ENCODE measurements at places on chromosomes 3 and 15. TPM values are rescaled to one million over a fixed set of nuclear protein-coding genes. Genes with fewer than 3 reads are reported as not detected.

DNA sequence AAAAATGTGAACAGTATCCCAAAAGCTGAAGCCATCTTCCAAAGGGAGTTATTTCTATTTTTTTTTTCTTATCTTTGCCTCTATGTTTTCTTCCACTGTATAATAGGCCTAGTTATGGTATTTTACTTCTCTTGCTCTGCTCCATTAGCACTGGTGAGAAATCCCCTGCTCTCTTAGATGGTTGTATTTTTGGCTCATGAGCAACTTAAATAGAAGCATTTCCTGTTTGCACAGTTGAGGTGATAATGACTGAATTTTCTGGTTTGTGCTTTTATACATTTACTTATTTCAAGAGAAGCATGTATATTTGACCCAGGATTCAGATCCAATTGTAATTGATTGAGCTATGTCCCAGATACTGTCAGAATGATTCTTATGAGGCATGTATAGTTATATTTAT lies 61.6 kb upstream of the CD200R1L start:
- no peak for DNase-seq

DNA sequence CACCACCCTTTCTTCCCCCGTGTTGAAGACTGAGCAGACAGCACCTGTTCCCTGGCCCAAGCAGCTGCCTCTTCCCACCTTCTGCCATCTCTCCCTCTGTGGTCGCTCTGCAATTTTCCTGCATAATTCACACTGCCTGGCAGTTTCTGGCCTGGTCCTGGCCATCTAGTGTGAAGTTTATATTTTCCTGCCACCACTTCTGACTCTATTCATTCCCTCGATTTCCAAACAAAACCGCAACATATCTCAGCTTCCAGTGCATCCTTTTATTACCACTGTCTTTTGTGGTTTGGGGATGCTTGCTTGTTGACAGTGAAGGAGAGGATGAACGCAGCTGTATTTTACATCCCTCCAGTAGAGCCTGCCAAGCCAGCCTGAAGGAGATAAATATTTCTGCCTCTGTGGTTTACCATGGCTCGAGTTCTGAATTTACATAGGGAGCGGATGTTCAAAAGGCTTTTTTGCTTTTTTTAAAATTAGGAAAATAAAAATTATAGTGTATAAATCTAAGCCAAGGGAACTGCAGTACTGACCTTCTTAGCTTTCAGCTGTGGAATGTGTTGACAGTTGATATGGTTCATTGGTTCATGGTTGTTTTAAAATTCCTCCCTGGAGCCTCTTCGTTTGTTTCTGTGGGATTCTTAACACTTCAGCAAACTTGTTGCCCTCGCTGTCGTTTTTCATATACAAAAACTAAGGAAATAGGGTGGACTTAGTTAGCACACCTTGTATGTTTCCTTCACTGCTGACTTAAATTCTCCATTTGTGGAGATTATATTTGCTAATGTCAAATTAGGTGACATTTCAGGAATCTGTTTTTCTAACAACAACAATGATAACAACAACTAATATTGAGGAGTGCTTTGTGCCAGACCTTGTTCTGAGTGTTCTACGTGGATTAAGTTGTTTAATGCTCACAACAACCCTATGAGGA lies 250.5 kb downstream of the ADAMTSL3 start:
- DNase-seq = no peak

- DNase-seq = peak; percentile 19
Observed at GRCh38 chr3:160757233-160758106, 1.4 kb downstream of the PPM1L start.

TMEM40 gene
- total RNA-seq = 4.5 TPM

GRCh38 chr3:29971895-29972294 lies 634.5 kb upstream of the TGFBR2 start:
- DNase-seq = no peak

DNA sequence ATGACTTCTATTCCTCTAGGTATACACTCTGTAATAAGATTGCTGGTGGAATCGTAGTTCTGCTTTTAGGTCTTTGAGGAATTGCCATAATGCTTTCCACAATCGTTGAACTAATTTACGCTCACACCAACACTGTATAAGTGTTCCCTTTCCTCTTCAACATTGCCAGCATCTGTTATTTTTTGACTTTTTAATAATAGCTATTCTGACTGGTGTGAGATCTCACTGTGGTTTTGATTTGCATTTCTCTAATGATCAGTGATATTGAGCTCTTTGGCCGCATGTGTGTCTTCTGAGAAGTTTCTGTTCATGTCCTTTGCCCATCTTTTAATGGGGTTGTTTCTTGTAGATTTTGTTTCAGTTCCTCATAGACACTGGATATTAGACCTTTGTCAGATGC lies 12.8 kb downstream of the NXPE3 start:
- DNase-seq = no peak

- no peak for DNase-seq
Observed at GRCh38 chr3:144502402-144502801, 530.8 kb downstream of the DIPK2A start.

DNA sequence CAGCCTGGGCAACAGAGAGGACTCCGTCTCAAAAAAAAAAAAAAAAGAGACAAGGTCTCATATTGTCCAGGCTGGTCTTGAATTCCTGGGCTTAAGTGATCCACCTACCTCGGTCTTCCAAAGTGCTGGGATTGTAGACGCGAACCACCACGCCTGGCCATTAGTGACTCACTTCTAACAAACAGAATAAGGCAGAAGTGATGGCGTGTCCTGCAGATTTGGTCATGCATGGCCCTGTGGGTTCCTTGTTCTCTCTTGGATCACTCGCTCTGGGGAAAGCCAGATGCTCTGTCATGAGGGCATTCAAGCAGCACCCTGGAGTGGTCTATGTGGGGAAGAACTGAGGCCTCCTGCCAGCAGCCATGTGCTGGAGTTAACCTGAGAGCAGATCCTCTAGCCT lies 27.4 kb upstream of the TJP1 start:
- no peak for DNase-seq

GRCh38 chr3:70882104-70882503 lies 569.7 kb upstream of the MDFIC2 start:
- DNase-seq = no peak

- DNase-seq = no peak
Observed at GRCh38 chr3:130093741-130094391, 12.2 kb downstream of the ALG1L2 start.

GRCh38 chr15:41437448-41437847 lies 20.6 kb downstream of the RTF1 start:
- DNase-seq = no peak

- DNase-seq = no peak
Observed at GRCh38 chr3:153600896-153601295, 438.9 kb downstream of the RAP2B start.

GRCh38 chr3:132595014-132595413 lies 2.1 kb upstream of the ACKR4 start:
- no peak for DNase-seq

- no peak for DNase-seq
Observed at GRCh38 chr15:80105193-80105592, 45.7 kb downstream of the ZFAND6 start.

- DNase-seq = peak; percentile 83
Observed at GRCh38 chr15:71237456-71238188, 122.4 kb downstream of the THSD4 start.

LMCD1 gene
- total RNA-seq = 72.9 TPM

DNA sequence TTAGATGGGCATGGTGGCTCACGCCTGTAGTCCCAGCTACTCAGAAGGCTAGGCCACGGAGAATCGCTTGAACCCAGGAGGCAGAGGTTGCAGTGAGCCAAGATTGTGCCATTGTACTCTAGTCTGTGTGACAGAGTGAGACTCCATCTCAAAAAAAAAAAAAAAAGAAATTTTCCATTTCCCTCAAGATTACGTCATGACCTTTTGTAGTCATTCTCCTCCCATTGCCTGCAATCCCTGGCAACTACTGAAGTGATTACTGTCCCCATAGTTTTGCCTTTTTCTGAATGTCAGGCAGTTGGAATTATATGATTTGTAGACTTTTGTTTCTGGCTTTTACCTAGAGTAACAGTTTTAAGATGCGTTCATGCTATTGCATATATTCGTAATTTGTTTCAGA lies 28.0 kb downstream of the WDR76 start:
- DNase-seq = no peak

- DNase-seq = no peak
Observed at GRCh38 chr15:97654481-97655076, 305.9 kb upstream of the ARRDC4 start.

DNA sequence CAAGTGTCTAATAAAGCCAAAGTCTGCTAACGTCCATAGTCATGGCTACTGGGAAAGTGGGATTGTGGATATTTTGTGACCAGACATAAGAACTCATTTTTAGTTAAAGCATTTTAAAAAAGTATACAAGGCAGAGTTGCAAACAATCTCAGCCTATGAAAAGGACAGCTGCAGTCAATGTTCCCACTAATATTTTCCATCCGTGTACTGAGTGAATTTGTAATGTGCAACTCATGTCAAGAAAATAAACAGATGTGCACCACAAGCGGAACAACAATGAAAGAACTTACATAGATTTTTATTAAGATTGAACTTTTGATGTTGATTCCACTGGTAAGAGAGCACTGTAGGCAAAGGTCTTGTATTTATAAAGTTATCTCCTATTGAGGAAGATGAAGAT lies 231.3 kb upstream of the SEMA6D start:
- no peak for DNase-seq

DNA sequence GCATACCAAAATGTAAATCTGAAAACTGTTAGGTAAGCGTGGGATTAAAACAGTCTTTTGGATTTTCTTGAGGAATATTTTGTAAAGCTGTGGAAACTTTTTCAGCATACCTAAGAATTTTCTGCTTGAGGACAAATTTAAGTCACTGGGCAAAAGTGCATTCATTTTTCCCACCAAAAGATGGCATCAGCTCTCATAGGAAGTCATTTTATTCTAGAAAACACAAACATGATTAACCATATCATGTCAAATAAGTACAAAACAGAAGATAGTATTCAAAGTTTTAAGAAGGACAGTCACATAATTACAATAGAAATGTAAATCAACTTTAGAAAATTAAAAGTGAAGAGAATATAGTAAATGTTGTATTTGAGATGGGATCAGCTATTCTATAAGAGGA lies 63.5 kb downstream of the SLC49A4 start:
- DNase-seq = no peak

DNA sequence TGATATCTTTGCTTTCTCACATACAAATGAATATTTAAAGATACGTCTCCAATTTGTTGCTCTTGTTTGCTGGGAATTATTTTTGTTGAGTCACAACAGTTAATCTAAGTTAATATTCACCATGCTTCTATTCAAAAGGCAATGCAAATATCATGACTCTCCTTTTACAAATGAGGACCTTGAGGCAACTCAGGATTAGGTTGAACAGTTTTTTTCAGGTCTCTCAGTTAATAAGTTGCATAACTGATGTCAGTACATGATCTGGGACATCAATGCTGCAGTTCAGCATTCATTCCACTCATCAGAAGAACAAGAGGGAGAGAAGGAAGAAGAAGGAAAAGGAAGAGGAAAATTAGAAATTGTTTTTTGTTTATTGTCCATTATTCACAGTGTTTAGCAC lies 781 bp upstream of the NAALADL2 start:
- no peak for DNase-seq

DNA sequence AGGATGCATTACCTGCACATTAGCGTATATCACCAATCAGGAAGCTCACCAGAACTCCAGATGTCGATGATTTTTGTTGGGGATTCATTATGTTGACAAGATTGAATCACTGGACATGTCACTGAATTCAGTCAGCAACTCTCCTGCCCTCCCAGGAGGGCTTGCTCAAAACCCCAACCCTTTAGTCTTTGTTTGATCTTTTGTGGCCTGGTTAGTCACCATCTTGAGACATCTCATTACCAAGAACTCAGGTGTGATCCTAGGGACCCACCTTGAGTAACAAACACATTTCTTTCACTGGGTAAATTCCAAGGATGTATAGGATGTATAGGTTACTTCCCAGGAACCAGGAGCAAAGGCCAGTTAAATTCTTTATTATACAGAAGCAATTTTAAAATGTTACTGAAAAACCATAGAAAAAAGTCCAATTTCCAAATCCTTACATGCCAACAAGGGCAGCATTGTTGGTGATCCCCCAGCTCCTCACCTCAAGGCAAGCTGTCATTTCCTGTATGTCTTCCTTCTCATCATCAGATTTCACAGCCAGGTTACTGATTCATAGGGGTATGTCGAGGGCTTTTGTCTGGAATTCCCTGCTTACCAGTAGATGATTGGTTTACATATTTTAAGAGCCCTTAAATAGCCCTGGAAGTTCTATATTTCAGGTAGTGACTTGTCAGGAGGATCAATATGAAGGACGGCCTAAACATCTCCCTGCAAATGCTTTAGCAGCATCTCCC lies 11.7 kb downstream of the SNRPN start:
- DNase-seq = no peak

STAC gene
- total RNA-seq = 0.30 TPM

GRCh38 chr3:42144209-42144608 lies 53.1 kb downstream of the TRAK1 start:
- DNase-seq = no peak

EIF2A gene
- total RNA-seq = 71.6 TPM

GRCh38 chr3:54211097-54211496 lies 88.7 kb downstream of the CACNA2D3 start:
- DNase-seq = no peak

DNA sequence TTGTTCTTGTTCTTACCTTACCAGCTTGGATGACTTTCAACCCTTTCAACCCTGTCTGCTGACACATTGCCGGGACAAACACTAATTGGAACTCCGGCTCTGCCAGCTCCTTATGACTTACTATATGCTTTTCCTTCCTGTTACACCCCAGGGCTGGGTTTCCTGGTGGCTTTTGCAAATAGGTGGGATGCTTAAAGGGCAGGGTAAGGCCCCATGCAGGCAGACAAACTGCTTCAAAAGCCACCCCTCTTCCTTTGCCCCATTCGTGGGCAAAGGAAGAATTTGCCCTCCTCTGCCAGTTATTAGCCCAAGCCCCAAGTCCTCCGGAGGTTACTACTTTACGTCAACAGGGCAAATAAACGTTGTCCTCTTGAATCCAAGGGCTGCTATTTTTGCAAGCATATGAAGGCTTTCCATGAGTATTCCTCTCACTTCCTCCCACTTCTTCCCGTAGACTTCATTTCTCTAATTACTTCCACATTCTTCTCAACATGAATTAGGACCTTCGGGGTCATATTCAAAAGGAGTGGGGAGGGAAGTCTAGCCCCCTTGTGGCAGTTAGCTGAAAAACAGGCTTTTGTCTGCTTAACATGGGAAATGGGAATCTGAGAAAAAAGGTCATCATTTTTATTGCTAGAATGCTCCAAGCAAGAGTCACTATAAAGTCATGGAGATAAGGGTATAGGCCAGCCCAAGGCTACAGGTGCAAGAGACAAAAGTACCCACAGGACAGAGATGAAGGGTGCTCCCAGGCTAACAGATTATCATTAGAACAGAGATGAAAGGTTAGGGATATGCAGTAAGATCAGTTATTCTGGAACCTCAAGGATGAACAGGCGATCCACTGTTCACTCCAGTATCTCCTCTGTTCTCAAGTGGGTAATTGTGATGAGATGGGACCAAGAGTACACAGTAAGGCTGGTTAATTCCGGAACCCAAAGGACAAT lies 56.3 kb upstream of the FSTL1 start:
- no peak for DNase-seq
